WTC11 (cell line): ENCODE measurements at places on chromosomes 5 and 9. TPM values are rescaled to one million over a fixed set of nuclear protein-coding genes. Genes with fewer than 3 reads are reported as not detected.

GRCh38 chr9:136857581-136858412, 5.7 kb downstream of the MAMDC4 start:
- no peaks in the 10 kb centered on the region for H3K27me3 ChIP-seq
- H3K27ac ChIP-seq, result no peak overlapping the region
- H3K36me3 ChIP-seq, result 0 out of 2 replicates have a peak, but pooled peaks cover 3% of the 10 kb centered on the region
- DNase-seq, result peak; percentile 12

DNA sequence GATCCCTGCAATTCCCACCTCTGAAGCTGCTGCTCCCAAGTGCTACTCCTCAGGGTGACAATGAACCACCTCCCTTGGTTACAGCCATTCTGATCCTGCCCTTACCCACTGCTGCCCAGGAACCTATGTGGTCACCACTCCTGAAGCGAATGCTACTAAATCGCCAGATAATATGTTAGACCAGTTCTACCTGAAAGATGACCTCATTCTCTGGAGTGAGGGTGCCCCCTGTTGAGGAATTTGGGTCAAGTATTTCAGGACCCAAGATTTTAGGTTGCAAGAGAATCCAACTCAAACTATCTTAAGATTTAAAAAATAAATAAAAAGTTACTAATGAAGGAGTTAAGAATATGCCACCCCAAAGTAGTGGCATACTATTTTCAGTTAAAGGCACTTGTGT, 5.8 kb upstream of the SNAPC3 start:
- no peaks in the 10 kb centered on the region for H3K27me3 ChIP-seq
- H3K4me1 ChIP-seq, result peaks cover 24% of the 10 kb centered on the region
- DNase-seq, result peak; percentile 56
- H3K36me3 ChIP-seq, result no peaks in the 10 kb centered on the region
- no peak overlapping the region for H3K27ac ChIP-seq

NKD2 gene
- total RNA-seq, result 12.8 to 16.6 TPM (median 15.9 TPM) in 3 replicates

SRP19 gene
- total RNA-seq, result 41.0 to 56.4 TPM (median 48.8 TPM) in 3 replicates
